ENCODE measurements at places on chromosomes 3 and 15.

- no peak for DNase-seq
Observed at GRCh38 chr3:69926385-69926784, 73.1 kb upstream of the SAMMSON start.

- DNase-seq: no peak
Observed at GRCh38 chr3:29026286-29026685, 254.6 kb upstream of the RBMS3 start.

DNA sequence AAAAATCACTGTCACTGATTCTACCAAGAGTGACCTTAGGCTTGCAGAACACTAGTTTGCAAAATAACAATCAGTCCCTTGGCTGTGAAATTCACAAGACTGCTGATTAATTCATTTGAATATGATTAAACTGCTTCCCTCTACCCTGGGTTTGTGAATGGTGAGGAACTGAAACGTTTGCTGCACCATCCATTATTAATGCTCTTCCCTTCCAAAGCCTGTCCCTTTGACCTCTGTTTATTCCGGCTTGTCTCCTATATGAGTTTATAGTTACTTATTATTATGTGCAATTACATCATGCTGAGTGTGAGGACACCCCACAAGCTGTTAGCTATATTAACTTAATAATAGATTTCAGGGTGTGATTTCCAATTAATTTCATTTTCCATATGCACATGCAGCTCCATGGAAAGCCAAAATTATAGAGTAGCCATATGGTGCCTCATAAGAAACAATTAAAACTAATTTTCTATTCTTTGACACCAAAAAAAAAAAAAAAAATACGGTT, 96.5 kb downstream of the SUCLG2 start:
- no peak for DNase-seq

GRCh38 chr3:123720638-123721037, 135.8 kb upstream of the HACD2 start:
- DNase-seq: no peak

- DNase-seq: no peak
Observed at GRCh38 chr3:79886204-79886603, 118.4 kb upstream of the ROBO1 start.

DNA sequence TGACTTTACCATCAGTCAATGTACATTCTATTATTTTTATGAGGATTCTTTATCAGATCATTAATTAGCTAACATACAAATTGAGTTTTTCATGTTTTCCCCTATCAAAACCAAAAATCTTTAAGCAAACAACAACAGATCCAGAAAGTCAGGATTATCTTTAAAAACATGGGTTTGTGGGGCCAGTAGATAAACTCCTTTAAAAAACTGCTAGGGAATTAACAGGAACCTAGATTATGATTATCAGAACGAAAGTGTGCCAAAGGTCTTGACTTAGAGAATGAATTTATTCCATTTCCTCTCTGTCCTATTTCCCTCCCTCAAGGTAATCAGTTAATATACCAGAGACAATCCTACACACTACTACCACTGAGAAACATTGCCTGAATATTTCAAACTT, 13.2 kb upstream of the CCDC13 start:
- DNase-seq: no peak

DNA sequence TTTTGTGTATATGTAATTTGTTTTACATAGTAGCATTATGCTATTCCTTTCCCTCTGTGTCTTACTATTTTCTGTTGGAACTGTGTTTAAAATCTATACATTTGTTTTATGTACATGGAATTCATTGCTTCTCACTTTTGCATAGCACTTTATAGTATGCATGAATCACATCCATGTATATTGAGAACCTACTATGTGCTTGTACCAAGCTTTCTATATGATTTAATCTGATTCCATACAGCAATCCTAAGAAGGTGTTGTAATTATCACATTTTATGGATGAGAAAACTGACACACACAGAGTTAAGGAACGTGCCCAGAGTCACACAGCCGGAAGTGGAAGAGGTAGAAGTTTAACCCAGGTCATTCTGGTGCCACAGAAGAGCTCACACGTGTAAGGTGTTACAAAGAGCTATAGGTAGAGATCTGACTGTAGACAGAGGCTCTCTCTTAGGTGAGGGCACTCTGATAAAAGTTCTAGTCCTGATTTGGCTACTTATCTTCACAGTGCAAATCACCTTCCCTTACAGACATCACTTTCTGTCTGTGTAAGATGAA, 3.5 kb upstream of the SMAD3 start:
- DNase-seq: no peak

DNA sequence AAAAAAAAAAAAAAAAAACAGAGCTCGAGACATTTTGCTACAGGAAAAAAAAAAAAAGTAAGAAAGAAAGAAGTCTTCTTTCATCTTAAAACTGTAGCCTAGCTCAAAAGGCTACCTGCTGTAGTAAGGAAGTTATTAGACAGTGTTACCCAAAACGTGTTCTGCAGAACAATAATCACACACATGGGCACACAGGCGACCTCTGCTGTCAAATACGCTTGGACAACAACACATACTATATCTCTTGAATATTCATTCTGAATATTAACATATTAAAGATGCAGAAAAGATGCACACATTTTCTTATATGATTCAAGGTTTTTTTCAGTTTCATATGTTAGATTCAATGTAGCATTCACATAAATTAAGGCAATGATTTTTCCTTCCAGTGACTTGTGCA, 215.8 kb downstream of the ROBO1 start:
- no peak for DNase-seq

GRCh38 chr3:134477002-134477401, 8.8 kb downstream of the ANAPC13 start:
- no peak for DNase-seq

DNA sequence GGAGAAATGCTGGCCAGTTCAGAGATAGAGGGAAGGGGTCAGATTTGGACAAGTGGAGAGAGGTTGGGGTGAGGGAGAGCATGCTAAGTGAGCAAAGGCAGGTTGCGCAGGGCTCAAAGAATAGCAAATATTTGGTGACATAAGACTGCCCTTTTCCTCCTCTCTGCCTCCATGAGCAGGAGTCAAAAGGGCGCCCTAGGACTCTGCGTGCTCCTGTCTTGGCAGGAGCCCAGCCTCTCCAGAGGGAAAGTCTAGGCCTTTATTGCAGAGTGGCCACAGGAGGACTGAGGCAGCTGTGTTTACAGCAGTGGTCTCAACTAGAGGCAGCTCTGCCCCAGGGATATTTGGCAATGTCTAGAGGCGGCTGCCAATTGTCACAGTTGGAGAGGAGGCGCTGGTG, 165.6 kb downstream of the FAM43A start:
- DNase-seq: no peak

- no peak for DNase-seq
Observed at GRCh38 chr3:128021768-128022372, 30.4 kb upstream of the SEC61A1 start.

DNA sequence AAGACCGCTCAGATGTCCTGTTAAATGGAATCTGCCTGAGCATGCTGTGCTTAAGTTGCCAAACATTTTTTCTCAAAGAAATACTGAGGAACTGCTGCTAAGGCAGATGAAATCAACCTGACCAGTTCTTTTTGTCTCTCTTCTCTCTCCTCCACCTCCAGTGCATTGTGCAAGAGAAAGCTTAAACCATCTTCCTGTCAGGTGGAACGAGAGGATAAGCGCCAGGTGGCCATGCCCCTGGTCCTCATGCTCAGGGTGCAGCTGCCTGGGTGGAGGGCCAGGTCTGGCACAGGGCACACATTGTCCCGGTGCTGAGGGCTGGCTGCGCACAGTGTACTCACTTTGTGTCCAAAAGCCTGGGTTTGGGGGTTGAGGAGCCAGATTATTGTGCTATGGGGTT, 176.2 kb upstream of the TP63 start:
- no peak for DNase-seq

DNA sequence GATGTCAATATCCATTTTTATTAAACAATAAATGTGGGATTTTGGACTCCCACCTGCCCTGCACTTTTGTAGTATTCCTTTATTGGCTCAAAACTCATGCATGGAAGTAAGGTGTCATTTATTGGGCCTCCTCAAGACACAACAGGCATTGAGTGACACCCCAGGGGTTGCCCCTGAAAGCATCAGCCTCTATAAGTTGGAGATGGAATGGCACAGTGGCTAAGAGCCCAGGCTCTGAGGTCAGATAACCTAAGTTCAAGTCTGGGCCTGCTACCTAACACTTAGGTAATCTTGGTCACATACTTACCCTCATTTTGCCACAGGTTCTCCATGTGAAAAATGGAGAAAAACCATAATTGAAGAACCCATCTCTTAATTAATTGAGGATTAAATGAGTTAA, 4.6 kb downstream of the CAPN3 start:
- no peak for DNase-seq

GRCh38 chr3:102098130-102098885, 249.0 kb downstream of the NFKBIZ start:
- no peak for DNase-seq

- DNase-seq: peak; percentile 87
Observed at GRCh38 chr3:129224984-129225393, 24.4 kb upstream of the COPG1 start.

DNA sequence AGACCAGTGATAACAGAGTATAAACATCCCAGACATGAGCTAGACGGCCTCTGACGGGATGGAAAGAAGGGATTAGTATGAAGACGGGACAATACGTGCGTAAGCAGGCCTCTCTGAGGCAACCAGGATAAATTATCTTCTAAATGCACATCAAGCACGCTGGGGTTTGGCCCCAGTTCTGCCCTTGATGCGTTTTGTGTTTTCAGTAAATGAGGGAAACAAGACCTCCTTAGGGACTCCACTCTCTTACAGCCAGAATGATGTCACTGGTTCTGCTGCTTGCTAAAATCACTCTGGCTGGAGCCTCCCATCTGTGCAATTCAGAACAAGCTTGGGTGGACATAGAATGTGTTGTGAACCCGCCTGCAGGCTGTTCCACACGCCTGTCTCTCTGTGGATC, 156.0 kb upstream of the MCTP2 start:
- DNase-seq: no peak

DNA sequence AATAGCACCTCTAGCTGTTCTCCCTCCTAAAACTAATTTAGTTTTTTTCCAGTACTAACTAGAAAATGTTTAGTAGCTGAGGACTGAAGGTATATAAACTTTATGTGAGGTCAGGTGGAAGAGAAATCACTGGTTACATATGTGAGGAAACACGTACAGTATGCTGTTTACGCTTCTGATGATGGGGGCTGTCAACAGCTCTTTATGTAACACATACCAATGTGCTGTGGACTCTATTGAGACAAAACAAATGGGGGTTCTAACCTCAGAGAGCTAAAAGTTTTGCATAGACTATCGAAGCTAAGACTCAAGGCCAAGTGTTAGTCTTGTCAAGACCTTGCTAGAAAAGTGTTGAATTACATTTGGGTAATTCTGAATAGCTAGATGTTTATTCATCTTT, 107.5 kb downstream of the SYNPR start:
- DNase-seq: no peak

DNA sequence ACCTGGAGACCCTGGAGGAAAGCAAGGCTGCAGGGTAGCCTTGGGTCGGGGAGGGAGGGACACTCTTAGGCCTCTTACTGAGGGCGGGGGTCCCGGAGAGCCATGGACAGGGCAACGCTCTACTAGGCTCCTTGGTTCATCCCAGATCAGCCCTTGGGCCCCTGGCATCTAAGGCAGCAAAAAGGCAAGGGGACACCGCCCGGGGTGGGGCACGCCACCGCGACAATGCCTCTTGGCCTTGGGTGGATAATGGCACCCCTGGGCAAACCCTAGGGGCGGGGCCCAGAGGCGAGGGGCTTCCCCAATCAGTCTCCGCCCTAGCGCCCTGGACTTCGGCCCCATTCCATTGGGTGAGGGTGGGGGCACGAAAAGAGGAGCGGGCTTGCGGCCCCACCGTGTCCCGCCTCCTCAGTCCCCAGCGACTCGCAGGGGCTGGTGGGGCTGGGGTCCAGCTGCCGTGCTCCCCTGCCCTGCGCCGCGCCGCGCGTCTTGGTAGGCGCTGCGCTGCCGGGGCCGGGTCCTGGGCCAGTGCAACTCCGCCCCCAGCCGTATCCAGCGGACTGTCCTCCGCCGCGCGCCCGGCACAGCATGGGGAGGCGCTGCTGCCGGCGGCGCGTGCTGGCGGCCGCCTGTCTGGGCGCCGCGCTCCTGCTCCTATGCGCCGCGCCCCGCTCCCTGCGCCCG, at the start of gene CHST13:
Gene CHST13, plus strand, starts transcription at position 411 of the 684 bp plus-strand sequence. Its CDS starts 178 bp downstream, at position 589.
- peak; percentile 64 for DNase-seq

- no peak for DNase-seq
Observed at GRCh38 chr3:159077860-159078259, 276.0 kb downstream of the MFSD1 start.

- DNase-seq: no peak
Observed at GRCh38 chr3:112889357-112889756, 42.7 kb upstream of the CD200R1L start.

DNA sequence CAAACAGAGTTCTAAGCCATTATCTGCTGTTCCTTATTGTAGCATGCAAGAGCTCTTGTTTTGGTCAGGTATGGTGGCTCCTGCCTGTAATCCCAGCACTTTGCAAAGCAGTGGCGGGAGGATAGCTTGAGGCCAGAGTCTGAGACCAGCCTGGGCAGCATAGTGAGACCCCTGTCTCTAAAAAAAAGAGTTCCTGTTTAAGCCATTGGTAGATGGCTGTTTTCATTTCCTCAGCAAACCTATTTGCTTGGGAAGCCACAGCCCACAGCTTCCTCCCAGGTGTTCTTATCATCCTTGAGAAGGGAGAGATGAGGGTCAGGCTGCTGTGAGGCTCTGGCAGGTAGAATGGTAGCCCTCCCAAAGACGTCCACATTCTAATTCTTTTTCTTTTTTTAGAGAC, 24.4 kb upstream of the FAM81A start:
- no peak for DNase-seq

GRCh38 chr3:48599077-48599501, 4.0 kb upstream of the COL7A1 start:
- DNase-seq: no peak
